ENCODE measurements at places on chromosomes 2 and 18. TPM values are rescaled to one million over a fixed set of nuclear protein-coding genes. Genes with fewer than 3 reads are reported as not detected.
A peak's percentile ranks its signal among the peaks of the same experiment; 100 is the strongest.

GRCh38 chr2:8229546-8229986 is 452.3 kb upstream of the ID2 start:
- DNase-seq = peak; percentile 72

DNA sequence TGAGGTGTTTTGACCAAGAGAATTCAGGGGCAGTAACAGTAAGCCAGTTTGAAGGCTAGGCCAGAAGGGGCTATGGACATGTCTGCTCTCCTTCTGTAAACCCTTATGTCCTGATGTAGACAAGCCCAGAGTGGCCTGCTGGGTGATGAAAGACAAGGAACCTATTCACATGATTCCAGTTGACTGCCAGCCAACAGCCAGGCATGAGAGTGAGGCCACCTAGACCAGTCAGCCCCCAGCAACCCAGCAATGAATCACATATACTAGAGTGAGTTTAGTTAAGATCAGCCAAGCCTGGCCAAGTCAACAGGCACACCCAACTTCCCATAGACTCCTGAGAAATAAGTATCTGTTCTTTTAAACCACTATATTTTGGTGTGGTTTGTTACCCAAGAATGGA is 1889.7 kb upstream of the CELF4 start:
- no peak for DNase-seq

DNA sequence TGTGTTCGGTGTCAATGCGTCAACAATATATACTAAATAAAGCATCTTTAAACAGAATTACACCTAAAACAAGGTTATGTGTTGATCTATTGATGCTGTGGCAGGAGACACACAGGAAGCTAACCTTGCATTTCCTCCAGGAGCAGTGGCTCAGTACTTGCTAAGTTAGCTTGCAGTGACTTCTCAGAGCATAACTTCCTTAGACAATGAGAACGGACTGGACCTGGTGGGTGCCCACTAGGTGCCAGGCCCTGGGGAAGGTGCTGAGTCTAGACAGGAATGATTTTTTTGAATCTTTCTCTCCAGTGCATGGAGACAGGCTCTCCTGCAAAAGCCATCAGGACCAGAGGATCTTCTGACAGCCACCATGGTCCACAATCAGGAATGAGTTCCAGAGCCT is 73.8 kb upstream of the MGAT4A start:
- DNase-seq = no peak

GRCh38 chr2:26327291-26328272 is 18.4 kb upstream of the SELENOI start:
- DNase-seq = no peak

- DNase-seq = no peak
These were observed 799.6 kb upstream of the CHAC2 start for GRCh38 chr2:52968043-52968442.

DNA sequence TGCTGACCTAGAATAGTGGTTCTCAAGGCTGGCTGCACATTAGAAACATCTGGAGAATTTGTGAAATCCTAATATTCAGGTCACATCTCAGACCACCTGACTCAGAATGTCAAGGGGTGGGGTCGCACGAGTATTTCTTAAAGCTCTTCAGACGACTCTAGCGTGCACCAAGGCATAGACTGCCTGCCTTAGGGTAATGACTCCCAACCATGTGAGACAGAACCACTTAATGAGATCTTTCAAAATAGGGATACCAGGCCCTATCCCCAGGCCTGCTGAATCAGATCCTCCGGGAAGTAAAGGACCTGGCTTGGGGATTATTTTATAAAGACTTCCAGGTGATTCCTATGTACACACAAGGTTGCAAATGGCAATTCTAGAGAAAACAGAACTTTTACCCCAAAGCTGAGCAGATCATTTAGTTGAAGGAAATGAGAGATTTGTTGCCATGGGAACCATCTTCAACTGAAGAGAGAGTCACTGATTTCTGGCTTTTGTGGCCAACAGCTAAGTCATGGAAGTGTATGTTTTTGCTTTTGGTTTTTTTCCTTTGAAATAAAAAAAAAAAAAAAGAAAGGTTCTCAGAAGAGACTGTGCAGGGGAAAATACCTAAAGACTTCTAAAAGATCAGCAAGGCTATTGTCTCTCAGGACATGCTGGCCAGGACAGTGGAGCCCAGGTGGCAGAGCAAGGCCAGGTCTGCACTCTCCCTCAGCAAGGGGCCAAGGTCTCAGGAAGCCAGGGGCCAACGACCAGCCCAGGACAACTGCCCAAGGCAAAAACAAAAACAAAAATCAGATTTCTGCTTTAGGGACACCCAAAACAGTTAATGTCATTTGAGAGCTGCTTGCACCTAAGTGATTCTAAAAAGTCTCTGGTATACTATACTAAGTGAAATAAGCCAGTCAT is 15.3 kb upstream of the LOXHD1 start:
- peak; percentile 11 for DNase-seq

DNA sequence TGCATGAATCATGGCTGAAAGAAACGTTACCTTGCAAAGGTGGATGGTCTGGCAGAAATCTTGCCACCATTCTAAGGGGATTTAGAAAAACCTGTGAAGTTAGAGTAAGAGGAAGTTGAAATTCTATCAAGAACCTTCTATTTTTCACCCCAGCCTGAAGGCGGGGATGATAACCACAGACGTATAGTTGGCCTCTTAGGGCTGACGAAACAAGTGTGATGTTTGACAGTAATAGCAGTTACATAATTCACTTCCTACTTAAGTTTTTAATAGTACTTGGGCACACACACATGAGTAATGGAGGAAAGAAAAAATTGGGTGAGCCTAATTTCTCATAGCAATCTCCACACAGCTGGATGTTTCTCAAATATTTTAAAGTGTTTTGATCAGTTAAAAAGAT is 336.6 kb upstream of the SALL3 start:
- DNase-seq = peak; percentile 13

Gene ZAP70
- 218 TPM for total RNA-seq

Gene MAB21L4
- total RNA-seq = not detected

Gene TUBB6
- total RNA-seq = 12.6 TPM

Gene HOXD1
- not detected for total RNA-seq

All from activated CD8-positive, alpha-beta T cell treated with anti-CD3 and anti-CD28 coated beads for 36 hours (primary cell).